ENCODE measurements at places on chromosomes 1 and 21.

- DNase-seq: no peak
Observed at GRCh38 chr1:59986516-59987310, 60.1 kb upstream of the CYP2J2 start.

GRCh38 chr1:204572923-204573922 lies 57.0 kb downstream of the MDM4 start:
- DNase-seq: no peak

GRCh38 chr1:184836934-184837895 lies 82.6 kb upstream of the EDEM3 start:
- no peak for DNase-seq

GRCh38 chr1:10431070-10431730 lies 967 bp downstream of the CENPS start:
- no peak for DNase-seq

- no peak for DNase-seq
Observed at GRCh38 chr1:241166625-241167024, 190.4 kb downstream of the RGS7 start.

DNA sequence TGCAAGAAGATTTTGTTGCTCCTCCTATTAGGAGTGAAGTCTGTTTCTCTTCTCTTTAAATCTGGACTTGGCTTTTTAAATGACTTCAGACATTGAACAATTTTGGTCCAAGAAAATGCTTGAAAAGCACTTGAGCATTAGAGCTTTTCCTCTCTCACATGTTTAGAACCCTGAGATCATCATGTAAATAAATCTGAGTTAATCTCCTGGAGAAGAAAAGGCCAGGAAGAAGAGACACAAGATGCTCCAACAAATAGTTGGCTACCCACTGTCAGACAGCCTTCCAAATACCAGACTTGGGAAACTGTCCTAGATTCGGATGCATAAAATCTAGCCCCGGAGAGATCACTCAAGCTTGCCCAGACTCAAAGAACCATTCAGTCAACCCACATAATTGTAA lies 1353.1 kb upstream of the ADGRL4 start:
- no peak for DNase-seq

GRCh38 chr1:197285526-197286205 lies 17.6 kb downstream of the CRB1 start:
- no peak for DNase-seq

DNA sequence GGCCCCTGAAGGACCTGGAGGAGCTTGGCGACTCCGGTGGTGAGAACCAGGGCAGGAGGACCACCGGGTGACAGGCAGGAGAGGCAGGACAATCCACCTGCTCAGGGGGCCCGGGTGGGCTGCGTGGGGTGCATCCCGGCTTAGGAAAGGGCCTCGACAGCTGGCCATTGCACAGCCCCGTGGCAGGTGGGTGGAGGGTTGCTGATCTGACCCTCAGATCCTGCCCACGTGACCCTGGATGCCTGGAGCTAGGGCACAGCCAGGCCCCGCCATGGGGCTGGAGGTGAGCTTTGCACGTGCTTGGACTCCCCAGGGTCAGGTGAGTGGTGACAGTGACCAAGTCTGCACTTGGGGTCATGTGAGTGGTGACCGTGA lies 35.5 kb upstream of the SLC19A1 start:
- DNase-seq: no peak

- peak; percentile 85 for DNase-seq
Observed at GRCh38 chr1:47656719-47657685, 219.2 kb downstream of the FOXD2 start.

DNA sequence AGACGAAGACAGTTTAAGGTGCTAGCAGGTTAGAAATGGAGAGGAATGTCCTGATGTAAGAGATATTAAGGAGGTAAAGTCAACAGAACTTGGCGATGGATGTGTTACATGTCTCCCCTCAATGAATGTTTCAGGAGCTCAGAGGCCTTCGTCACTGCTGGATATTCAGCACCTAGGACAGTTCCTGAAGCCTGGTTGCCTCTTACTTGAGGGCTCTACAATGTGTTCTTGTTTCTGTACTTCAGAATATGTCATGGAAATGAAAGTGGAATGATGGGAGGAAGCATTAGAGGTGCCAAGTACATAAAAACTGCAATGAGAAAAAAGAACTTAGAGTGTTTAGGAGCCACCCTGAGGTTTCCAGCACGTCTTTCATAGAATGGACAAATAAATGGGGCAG lies 17.7 kb downstream of the TNR start:
- DNase-seq: no peak

DNA sequence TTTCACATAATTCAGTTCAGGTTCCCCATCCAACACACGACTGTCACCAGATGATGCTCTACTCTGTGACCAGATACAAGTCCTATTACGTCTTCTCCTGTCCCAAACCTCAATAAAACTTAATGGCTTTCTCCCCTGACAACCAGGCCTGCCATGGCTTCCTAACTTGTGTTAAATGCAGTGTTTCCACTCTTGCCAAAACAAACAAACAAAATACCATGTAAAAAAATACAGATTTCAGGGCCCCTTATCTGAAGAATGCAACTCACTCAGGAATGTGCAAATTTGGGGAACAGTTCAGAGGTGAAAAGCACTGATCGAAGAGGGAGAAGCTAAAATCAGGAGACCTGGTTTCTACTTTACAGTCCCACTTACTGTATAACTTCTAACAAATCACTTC lies 863 bp upstream of the NUF2 start:
- no peak for DNase-seq

DNA sequence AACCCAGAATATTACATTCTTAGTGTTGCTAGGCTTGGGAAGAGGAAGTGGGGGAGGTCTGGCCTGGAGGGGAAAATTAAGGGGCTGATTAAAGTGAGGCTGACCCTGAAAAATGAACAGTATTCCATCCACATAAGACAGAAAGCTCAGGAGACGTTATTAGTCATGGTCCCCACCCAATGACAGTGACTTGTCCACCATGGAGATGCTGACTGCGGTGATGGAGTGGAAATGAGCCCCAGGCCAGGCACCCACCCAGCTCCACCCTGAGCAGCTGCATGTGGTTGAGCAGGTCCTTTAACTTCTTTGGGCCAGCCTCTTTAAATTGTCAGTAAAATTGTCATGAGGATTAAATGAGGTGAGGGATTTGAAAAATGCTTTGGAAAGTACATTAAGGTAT lies 1.4 kb upstream of the SPRR4 start:
- DNase-seq: no peak

GRCh38 chr1:115099693-115100050 lies 10.4 kb upstream of the TSPAN2 start:
- no peak for DNase-seq

DNA sequence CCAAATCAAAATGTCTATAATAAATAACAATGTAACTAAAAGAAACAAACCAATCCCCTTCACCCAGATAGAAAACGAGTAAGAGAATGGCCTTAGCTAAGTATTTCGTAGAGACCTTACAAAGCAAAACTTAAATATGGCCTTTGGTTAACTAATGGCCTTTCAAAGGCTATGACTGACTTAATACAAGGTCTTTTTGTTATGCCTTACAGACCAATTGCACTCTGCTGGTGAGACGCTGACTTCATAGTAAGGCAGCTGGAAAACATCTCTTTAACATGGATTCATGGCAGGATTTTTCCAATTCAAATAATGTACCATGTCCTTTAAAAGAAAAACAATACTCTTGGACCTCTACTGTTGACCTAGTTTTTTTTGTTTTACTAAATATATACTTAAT lies 15.8 kb upstream of the TBCE start:
- no peak for DNase-seq

GRCh38 chr1:93592551-93592949 lies 89.1 kb downstream of the BCAR3 start:
- no peak for DNase-seq

DNA sequence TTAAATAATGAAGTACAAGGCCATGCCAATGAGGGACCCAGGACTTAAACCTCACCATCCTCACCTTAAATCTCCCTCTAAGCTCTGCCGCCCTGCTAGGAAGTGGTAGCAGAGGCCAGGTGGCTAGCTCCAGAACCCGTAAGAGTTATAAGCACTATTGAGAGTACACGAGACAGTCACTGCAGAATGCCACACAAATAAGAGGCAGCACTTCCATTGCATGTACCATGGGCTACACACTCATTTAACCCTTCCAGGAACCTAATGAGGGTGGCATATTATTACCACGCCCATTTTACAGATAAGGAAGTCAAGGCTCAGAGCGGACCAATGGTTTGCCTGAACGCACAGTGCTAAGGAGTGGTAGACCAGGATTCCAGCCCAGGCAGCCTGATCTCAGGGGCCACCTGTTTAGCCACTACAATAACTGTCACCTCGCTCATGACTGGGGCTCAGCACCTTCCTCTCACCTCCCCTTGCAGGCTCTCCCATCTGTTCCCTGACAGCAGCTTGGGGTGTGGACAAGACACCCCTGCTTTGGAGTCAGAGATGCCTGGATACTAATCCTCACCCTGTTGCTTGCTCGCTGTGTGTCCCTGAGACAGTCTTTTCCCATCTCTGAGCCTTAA lies 54.8 kb upstream of the ID3 start:
- no peak for DNase-seq

DNA sequence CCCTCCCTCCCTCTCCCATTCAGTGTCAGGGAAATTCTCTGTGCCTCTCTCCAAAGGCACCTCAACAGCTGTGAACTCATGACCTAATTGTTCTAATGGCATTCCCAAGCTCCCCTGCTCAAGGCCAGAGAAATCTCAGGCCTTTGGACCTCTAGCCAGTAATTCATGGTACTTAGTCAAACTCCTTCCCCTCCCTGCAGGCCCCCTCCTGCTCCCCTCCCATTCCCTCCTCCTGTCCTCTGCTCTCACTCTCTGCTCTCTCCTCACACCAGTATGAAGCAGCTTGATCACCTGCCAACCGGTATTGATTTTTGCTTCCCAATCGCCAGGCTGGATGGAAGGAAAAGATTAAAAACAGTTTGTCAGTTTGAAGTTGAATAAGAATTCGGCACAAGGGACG lies 370.5 kb upstream of the PBX1 start:
- DNase-seq: no peak

- DNase-seq: no peak
Observed at GRCh38 chr1:62184336-62184735, 10.3 kb upstream of the L1TD1 start.

DNA sequence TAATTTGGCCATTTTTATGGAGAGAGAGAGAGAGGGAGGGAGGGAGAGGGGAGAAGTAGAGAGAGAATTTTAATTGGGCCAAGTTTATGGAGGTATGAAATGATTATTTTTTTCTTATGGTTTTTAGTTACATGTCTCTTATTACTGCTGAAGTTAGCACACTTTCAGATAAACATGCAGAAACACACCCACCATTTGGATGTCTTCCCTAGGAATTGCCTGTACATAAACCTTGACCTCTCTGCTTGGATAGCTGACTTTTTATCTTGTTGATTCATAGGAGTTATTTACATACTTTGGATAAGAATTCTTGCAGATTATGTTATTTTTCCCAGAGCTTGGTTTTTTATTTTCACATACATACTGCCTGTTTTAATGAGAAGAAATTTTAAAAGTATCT lies 310.2 kb upstream of the ADAMTS5 start:
- no peak for DNase-seq

GRCh38 chr1:183030053-183030452 lies 6.8 kb downstream of the LAMC1 start:
- no peak for DNase-seq

GRCh38 chr1:175043824-175044223 lies 20.6 kb upstream of the MRPS14 start:
- no peak for DNase-seq

Measured in left cardiac atrium (tissue), 4 donors.